ENCODE measurements at places on chromosomes 5 and 9.

GRCh38 chr5:54083851-54084250 is 226.5 kb downstream of the ARL15 start:
- peak; percentile 28 for ATAC-seq

DNA sequence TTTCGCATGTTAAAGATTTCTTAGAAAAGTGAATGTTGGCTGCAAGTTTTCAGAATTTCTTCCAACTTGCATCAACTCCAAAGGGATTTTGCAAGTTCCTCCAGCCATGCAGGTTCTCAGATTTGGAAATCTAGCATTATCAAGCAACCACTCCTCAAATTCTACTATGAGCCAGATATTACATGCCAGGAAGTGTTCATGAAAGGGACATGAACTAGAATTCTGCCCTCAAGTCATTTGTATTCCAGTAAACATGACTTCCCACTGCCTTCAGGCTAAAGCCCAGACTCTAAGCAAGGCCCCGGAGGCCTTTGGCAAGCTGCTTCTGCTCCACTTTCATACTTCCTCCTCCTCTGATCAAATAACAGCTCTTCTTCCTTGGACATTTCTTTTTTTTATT is 111.3 kb upstream of the PAPPA start:
- no peak for ATAC-seq

DNA sequence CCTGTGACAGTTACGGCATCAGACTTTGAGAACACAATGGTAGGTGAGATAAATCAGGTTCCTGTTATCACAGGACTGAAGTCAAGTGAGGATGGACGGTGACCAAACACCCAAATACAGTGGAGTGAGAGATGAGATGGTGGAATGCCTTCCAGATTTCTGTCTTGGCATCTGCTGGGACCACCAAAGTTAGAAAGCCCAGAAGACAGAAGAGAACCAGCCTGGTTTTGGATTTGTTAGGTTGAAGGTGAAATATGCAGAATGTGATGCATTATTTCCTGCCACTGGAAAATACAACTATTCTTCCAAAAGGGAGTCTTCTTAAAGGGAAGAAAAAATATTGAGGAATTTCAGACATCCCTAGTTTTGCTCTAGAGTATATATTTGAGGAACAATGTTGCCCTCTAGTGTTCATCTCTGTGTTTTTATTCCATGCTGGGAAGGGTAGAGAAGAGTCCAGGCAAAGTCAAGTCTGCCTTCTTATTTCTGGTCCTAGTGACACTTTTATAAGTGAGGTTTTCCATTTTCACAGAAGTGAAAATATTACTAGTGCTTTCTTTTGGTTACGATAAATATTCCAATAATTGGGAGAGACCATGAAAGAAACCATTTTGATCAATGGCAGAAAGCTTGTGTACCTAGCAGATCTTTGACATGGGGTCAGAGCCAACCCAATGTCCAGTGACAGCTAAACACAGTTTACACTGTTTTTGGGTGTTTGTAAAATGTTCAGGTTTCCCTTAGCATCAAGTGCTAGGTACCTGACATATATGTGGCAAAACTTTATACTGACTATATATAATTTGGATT is 142.3 kb upstream of the ANKH start:
- ATAC-seq = peak; percentile 92

GRCh38 chr5:85921590-85921989 is 696.2 kb upstream of the COX7C start:
- ATAC-seq = no peak

DNA sequence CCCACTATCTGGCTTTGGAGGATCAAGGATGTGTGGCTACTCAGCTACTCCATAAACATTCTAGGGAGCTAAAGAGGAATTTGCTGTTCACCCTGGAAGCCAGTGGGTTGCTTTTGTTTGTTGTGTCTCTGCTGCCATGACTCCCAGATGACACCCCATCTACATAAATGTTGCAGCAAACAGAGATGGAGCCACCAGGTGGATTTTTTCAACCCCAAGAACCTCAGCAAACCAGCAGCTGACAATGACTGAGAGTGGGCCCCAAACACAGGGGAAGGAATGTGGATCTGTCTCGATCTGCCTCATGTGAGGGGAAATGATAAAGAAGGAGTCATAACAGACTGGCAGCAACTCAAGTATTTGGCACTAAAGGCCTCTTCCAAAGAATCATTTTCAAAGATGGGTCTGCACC is 132.7 kb upstream of the TNC start:
- ATAC-seq = peak; percentile 95

DNA sequence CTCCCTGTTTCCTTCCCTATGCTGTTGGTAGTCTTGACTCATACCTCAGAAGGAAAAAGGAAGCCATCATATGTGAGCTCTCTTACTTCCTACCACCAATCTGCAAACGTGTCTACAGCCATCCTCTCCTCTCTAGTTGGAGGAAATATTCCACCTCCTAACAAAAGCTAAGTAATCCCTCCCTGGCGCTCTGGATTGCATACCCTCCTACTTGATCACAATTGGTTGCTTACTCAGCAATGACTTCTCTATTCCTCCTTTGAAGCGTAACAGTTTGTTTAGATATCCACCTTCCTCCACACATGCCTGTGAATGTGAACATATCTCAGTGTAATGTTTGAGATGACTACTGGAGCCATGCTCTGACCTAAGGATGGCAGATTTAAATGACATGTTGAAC is 18.2 kb downstream of the RUSC2 start:
- no peak for ATAC-seq

- ATAC-seq = no peak
These were observed 7.8 kb downstream of the RAPGEF1 start for GRCh38 chr9:131732061-131732526.

DNA sequence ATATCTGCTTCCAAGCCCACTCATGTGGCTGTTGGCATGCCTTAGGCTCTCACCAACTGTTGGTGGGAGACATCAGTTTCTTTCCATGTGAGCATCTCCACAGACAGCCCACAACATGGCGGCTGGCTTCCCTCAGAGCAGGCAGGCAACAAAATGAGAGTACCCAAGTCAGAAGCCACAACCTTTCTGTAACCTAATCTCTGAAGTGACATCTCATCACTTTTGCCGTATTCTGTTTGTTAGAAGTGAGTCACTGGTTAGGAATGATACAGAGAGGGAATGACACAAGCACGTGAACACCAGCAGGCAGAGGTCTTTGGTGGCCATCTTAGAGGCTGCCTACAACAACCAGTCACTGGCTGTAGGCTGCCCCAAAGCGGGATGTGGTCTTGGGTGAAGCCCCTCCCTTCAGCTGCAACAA is 88.6 kb upstream of the RASGRF2 start:
- peak; percentile 80 for ATAC-seq

- no peak for ATAC-seq
These were observed 69.4 kb downstream of the PCDH1 start for GRCh38 chr5:141808857-141809256.

GRCh38 chr5:80689627-80690026 is 34.8 kb upstream of the DHFR start:
- ATAC-seq = no peak

DNA sequence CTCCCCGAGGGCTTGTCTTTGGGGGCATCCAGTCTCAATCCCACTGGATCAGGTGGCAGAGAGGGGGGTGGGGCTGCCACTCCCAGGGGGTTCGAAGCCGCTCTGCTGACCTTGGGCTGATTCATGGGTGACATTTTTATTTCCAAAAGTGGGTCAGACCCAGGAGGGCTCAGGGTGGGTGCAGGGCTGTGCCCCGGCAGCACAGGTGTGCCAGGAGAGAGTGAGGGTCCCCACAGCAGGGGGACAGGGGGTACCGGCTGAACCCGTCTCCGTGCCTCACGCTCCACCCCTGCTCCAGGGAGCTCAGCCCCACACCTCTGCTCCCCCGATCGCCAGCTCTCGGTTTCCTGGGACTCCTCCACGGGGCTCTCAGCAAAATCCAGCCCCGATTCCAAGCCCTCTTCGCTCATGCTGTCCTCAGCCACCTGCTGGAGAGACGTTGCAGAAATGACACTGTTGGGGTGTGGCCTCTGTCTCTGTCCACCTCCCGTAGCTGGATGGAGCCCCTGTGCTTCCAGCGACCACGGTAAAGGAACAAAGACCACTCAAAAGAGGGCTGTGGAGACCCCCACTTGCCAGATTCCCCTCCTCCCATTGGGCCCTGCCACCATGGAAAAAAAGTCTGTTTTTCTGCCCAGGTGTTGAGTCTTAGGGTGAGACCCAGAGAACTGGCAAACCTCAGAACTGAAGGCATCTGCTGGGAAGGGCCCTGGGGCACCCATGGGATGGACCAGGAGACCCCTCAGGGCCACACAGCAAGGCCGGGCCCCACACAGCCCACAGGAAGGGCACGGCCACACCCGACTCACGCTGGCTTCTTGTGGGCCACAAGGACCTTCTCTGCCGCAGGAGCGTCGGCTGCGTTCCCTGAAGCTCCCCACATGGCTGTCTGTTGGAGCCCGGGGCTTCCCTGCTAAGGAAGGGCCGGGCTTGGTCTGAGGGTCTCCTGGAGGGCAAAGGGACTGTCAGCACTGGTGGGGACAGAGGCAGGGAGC is 10.6 kb upstream of the QSOX2 start:
- peak; percentile 35 for ATAC-seq

GRCh38 chr9:123470121-123470782 is 114.3 kb downstream of the CRB2 start:
- ATAC-seq = no peak

- no peak for ATAC-seq
These were observed 164.2 kb downstream of the MACROH2A1 start for GRCh38 chr5:135234666-135235401.

DNA sequence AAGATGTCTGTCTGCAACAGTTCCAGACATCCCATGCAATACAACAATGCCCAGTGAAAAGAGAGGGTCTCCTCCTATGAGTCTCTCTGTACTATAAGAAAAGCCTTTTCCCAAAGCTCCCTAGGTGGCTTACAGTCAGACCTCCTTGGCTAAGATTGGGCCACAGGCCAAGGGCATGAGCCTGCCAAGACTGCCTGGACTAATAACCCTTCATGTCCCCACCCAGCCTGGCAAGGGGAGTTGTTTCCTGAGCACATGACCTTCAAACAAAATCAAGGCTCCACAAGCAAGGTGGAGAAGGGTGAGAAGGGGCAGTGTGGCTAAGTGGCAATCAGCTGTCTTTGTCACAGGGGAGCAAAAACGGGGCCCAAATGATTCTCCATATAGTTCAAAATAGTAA is 75.6 kb upstream of the ZSWIM6 start:
- peak; percentile 50 for ATAC-seq

- ATAC-seq = peak; percentile 65
These were observed 59.5 kb downstream of the MVB12B start for GRCh38 chr9:126386088-126386487.

GRCh38 chr9:114737847-114738246 is 55.9 kb upstream of the TEX48 start:
- no peak for ATAC-seq

DNA sequence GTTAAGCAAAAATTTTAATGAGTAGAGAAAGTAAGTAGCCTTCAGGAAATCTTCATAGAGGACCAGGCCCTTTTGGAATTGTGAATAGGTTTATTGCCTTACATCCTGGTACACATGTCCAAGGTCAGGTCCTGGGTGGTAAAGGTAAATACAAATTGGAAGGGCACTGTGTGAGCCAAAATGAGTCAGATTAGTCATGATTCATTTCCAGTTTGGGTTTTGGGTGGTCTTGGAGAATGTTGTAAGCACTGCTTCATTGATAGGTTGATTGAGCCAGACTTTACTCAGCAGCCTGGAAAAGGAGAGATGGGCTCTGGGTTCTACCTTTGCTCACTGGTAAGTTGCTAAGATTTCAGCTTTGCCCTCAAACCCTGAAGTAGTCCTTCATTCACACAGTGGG is 82.5 kb upstream of the ZNF169 start:
- no peak for ATAC-seq

DNA sequence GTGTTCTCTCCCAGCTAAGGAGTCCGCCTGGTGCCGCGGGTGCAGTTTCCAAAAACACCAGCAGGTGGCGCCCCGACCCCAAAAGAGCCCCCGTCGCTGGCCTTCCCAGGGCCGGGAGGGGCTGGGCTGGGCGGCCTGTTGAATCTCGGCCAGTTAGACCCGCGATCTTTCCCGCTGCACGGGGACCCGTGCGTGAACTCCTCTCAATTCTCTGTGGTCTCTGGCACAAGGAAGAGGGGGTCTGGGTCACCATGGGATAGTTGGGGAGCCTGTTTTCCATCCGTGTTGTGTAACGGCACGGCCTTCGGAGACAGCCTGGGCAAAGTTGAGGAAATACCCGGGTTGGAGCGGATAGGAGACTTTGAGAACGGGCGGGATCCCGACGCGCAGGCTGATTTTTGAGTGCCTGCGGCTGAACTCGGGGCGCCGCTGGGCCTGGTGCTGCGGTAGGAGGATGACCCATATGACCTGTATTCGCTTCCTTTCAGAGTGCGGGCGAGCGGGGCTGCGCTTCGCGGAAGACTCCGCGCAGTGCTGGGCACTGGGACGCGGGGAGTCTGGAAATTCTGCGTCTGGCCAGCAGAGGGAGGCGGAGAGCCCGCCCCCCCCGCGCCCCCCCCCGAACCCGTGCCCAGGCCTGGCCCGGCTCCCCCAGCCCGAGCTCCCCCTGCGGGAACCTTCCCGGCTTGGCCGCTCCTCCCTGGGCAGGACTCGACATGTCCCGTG is 7.9 kb upstream of the PSD2 start:
- peak; percentile 95 for ATAC-seq

- ATAC-seq = no peak
These were observed 807.9 kb upstream of the NUDT12 start for GRCh38 chr5:104370523-104370922.

DNA sequence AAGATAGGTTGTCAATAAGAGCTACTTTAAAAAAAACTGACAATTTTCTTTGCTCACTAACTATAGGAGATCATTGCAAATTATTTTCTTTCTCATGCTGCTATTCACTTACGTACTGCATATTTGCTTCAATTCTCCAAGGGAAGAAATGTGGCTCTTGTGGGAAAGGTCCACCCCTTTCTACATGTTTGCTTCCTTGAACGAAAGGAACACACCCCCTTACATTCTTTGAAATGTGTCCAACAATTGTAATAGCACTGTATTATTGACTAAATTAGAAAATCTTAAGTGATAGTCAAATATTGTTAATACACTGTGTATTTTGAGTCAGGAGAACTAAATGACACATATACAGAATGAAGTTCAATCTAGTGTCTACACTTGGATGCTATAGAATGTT is 5.2 kb downstream of the MEF2C start:
- ATAC-seq = no peak

- ATAC-seq = no peak
These were observed 56.1 kb downstream of the UBAP2 start for GRCh38 chr9:33992632-33993031.

DNA sequence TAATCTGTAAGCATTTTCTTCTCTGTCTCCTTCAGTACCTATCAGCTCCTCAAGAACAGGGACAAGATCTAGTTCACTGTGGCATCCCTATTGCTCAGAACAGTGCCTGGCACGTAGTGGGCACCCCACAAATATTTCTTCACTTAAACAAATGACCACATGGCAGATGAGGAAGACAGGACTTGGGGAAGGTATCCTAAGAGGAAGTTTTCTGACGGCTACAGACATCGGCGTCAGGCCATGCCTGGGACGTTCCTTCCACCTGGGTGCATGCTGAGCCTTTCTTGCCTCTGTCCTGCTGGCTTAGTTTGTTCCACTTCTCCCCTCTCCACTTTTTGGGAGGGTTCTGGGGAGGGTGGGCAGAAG is 60.2 kb downstream of the NEURL1B start:
- ATAC-seq = no peak

GRCh38 chr5:97694091-97694490 is 511.0 kb upstream of the RIOK2 start:
- no peak for ATAC-seq

GRCh38 chr9:84940294-84940693 is 270.8 kb downstream of the NTRK2 start:
- ATAC-seq = no peak
